Central memory CD8-positive, alpha-beta T cell (primary cell): ENCODE measurements at places on chromosomes 12 and 14.

GRCh38 chr14:81314443-81315175, 85.5 kb downstream of the STON2 start:
- DNase-seq, result no peak
- no peak overlapping the region for H3K27ac ChIP-seq

DNA sequence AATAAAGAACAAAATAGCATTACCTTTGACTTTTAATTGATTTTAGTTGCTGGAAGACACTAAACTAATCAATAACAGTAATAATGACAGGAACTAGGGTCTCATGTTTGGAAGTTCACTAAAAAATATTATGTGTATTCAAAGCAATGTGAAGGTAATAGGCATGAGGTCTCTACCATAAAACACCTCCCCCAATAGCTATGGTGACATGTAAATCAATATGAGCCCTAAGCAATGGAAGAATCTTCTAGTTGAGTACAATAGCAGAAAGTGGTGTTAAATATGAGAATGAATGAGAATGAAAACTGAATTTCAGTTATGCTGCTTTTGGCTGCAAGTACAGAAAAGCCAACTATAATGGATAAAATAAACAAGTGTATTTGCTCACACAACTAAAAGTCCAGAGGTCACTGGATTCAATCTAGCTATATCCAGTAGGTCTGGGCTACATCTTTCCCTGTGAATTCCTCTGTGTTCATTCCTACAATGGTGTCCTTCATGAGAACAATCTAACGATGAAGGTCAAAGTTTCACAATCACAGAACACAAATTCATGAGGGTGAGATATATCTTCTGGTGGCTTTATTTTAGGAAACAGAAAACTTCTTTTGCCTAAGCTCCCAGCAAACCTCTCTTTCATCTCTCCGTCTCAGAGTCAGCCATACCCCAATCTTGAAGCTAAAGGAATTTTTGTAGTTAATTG, 728.0 kb downstream of the FSCB start:
- no peaks in the 10 kb centered on the region for H3K4me1 ChIP-seq
- no peak overlapping the region for H3K4me3 ChIP-seq

- H3K4me3 ChIP-seq, result no peak overlapping the region
- H3K36me3 ChIP-seq, result peaks cover 2% of the 10 kb centered on the region
- no peak for DNase-seq
- no peak overlapping the region for H3K27ac ChIP-seq
- H3K27me3 ChIP-seq, result no peaks in the 10 kb centered on the region
These were observed 50.8 kb downstream of the RPS6KA5 start for GRCh38 chr14:91009501-91010152.

GRCh38 chr14:86852530-86852929, 1140.5 kb downstream of the GALC start:
- H3K4me3 ChIP-seq, result no peak overlapping the region
- DNase-seq, result no peak
- no peak overlapping the region for H3K27ac ChIP-seq

- no peaks in the 10 kb centered on the region for H3K36me3 ChIP-seq
- H3K4me1 ChIP-seq, result no peaks in the 10 kb centered on the region
- H3K4me3 ChIP-seq, result no peak overlapping the region
- H3K27me3 ChIP-seq, result no peaks in the 10 kb centered on the region
These were observed 90.7 kb downstream of the METTL25 start for GRCh38 chr12:82448911-82449578.

DNA sequence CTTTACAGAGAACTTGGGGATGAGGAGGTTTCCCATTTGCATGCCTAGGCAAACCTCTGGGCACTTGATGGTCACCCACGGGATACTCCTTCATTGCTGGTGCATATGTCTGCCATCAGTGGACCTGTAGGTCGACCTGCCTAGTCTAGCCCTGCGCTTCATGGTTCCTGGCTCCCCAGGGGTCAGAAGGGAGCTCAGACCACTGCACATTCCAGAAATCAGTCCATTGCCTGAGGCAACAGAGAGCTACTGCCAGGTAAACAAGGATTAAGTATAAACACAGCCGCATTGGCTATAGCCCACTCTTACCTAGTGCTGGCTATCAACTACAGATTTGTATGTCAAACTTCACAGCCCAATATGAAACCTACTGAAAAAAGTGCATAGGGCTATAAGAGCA, 476.4 kb downstream of the SOX5 start:
- H3K4me1 ChIP-seq, result no peaks in the 10 kb centered on the region
- H3K27me3 ChIP-seq, result no peaks in the 10 kb centered on the region
- no peaks in the 10 kb centered on the region for H3K36me3 ChIP-seq
- DNase-seq, result no peak

GRCh38 chr14:96627386-96627785, 125.2 kb downstream of the PAPOLA start:
- H3K4me1 ChIP-seq, result no peaks in the 10 kb centered on the region
- no peak overlapping the region for H3K27ac ChIP-seq
- no peak for DNase-seq
- no peaks in the 10 kb centered on the region for H3K36me3 ChIP-seq

- H3K36me3 ChIP-seq, result no peaks in the 10 kb centered on the region
- no peak overlapping the region for H3K27ac ChIP-seq
- no peaks in the 10 kb centered on the region for H3K27me3 ChIP-seq
- no peak overlapping the region for H3K4me3 ChIP-seq
These were observed 92.2 kb downstream of the PIWIL1 start for GRCh38 chr12:130429656-130430505.

GRCh38 chr14:35304812-35305462, 12.8 kb downstream of the PSMA6 start:
- H3K4me3 ChIP-seq, result no peak overlapping the region
- no peaks in the 10 kb centered on the region for H3K27me3 ChIP-seq
- peaks cover 34% of the 10 kb centered on the region for H3K36me3 ChIP-seq
- H3K27ac ChIP-seq, result no peak overlapping the region
- DNase-seq, result no peak
- peaks cover 38% of the 10 kb centered on the region for H3K4me1 ChIP-seq

DNA sequence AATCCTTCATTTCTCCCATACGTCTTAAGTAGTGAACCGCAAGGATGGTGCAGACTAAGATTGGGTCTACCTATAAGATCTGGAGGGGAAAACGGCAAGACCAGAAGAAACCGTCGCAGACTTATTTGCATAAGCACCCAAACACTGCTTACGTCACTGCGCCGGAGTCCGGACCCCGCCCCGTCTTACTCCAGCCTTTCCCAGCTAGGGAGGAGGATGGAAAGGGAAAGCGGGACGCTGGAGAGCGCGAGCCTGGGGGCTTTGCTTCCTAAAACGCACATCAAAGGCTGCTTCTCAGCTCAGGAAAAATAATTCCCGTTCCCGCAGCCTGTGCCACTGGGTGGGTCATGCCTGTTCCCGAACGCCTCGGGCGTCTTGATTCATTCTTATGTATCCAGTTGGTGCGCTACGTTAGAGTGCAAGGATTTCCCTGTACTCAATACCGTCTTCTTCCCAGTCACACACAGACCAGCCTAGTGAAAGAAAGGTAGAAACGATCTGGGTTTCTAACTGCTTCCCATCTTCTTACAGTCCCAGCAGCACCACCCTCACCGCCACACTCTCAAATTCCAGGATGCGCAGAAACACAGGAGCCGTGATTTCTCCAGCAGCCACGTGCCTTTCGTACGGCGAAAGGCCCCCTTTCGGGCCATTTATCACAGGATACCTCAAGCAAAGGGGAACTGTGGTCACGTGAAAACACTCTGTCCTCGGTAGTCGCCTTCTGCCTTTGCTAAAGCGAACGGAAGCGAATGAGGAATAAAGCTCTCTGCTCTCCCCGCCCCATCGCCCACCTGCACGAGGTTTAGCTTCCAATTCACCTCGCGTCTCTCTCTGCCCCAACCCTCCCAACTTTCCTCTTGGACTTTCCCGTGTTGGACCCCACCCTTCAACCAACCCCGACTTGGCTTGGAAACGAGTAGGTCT, 1.1 kb downstream of the SLC6A15 start:
- no peak overlapping the region for H3K27ac ChIP-seq
- H3K4me1 ChIP-seq, result no peaks in the 10 kb centered on the region
- no peak for DNase-seq
- peaks cover 2% of the 10 kb centered on the region for H3K36me3 ChIP-seq
- H3K27me3 ChIP-seq, result no peaks in the 10 kb centered on the region
- no peak overlapping the region for H3K4me3 ChIP-seq

DNA sequence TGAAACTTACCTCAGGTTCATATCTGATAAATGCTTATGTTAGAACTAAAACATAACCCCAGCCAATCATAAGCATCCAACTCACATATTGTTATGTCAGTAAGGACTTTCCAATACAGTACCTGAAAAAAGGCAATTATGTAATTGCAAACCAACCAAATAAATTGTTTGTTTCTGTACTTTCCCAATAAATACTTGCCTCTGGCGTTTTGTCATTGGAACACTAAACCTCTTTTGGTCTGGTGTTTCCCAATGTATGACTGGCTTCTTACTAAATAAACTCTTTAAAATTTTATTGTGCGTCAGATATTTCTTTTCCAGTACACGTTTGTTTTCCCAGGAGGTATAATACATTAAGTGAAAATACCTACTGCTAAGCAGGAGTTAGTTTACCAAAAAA, 6.7 kb upstream of the PTPRB start:
- H3K36me3 ChIP-seq, result no peaks in the 10 kb centered on the region
- DNase-seq, result no peak
- H3K27ac ChIP-seq, result no peak overlapping the region
- no peaks in the 10 kb centered on the region for H3K27me3 ChIP-seq

DNA sequence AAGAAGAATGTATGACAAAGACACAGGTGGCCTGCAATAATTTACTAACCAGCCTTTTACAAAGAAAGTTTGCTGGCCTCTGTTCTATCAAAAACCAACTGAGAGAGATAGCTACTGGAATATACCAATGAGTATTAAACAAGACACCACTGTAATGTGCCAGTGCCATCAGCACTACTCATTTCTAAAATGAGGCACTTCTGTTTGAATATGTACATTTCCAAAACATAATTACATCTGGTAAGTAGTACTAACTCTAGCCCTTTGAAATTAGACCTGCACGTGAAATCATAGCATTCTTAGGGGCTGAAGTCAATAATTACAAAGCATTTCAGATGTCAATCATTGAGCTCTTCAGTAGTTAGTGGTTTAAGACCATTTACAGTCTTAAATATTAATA, 6.9 kb upstream of the SYCP3 start:
- DNase-seq, result no peak
- H3K4me1 ChIP-seq, result peaks cover 31% of the 10 kb centered on the region
- H3K4me3 ChIP-seq, result no peak overlapping the region
- H3K27me3 ChIP-seq, result no peaks in the 10 kb centered on the region

GRCh38 chr12:54358191-54358944, 5.9 kb downstream of the GPR84 start:
- H3K36me3 ChIP-seq, result no peaks in the 10 kb centered on the region
- no peaks in the 10 kb centered on the region for H3K27me3 ChIP-seq
- no peak overlapping the region for H3K4me3 ChIP-seq
- H3K27ac ChIP-seq, result no peak overlapping the region
- H3K4me1 ChIP-seq, result no peaks in the 10 kb centered on the region

- no peaks in the 10 kb centered on the region for H3K4me1 ChIP-seq
- DNase-seq, result no peak
- H3K4me3 ChIP-seq, result no peak overlapping the region
- no peaks in the 10 kb centered on the region for H3K36me3 ChIP-seq
- H3K27ac ChIP-seq, result no peak overlapping the region
These were observed 349.9 kb downstream of the C12orf50 start for GRCh38 chr12:87679251-87679650.
